Posterior vena cava (tissue), 2 donors: ENCODE measurements at places on chromosomes 3 and 15.

DNA sequence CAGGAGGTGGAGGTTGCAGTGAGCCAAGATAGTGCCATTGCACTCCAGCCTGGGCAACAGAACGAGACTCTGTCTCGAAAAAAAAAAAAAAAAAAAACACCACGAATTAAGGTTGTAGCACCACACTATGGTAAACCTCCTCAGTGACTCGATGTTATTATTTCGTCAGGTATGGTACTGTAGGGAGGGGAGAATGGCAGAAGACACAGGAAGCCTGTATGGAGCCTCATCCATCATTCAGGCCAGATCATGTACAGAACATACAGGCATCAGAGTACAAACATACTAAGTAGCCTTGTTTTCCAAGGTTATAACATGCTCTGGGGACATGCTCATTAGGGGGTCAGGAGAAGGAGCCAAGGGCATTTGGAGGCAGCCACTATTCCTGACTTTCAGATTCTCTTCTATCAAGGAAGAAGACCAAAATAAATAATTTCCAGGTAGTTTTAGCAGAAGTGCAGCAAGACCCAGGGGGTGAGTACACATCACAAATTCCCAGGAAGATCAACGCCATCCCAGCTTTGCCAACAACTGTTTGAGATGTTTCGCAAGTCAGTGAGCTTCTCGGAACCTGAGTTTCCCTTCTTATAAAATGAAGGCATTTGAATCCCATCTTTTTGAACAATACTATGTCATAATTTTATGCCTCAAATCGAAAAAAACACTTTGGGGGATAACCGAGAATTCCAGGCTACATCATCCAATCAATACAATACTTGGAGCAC lies 79.8 kb downstream of the FOXP1 start:
- DNase-seq, result no peak

- no peak for DNase-seq
These were observed 40.9 kb downstream of the CBLB start for GRCh38 chr3:105827959-105828358.

GRCh38 chr3:30605706-30606300 lies 598 bp upstream of the TGFBR2 start:
- DNase-seq, result no peak

DNA sequence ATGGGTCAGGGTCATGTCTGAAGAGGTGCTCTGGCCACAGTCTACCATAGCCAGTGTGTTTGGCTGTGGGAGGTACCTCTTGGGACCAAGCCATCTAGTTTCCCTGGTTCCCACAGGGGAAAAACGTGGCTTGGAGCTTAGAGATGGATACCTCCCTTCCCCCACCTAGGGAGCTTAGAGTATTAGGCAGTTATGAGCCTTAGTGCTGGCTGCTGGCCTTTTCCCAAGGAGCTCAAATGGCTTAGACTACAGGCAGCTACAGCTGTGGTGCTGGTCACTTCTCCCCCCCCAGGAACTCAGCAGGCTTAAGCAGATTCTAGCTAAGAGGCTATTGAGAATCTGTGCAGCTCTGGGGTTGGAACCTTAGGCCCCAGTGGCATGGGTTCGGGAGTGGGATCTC lies 591.2 kb downstream of the NSUN3 start:
- no peak for DNase-seq

DNA sequence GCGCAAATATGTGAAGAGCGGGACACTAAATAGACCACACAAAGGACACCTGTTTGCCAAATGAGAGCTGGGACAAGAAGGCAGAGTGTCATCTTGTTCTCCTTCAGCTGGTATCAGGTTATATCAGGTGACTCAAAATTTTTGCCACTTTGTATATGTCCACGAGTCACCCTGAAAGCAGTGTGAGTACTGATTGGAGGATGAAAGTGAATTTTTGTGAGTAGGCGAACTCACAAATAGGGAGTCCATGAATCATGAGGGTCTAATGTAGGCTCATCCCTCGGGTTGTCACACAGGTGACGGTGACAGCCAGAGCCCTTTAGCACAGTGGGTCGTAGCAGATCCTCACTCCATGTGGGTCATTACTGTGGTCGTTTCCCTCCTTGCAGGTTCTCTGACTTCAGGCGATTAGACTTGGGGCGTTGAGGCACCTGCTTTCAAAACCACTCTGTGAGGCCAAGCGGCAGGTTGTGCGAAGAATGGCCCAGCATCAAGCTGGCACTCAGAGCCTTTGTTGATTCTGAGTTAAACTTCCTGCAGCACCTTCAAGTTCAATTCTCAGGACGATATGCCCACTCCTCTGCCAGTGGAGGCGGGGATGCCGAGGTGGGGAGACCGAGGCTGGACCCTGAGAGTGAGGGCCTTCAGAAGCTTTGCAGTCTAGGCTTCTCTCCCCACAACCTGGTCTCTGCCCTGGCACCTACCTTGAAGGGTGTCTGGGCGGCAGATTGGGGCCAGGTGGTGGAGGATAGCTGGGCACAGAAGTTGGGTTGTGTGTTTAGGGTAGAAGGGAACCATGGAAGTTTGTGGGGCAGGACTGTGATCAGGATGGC lies 173.8 kb downstream of the SMAD6 start:
- DNase-seq, result no peak

GRCh38 chr3:190305406-190305805 lies 16.8 kb downstream of the CLDN1 start:
- no peak for DNase-seq

GRCh38 chr3:180063783-180064182 lies 27.0 kb upstream of the PEX5L start:
- DNase-seq, result no peak

DNA sequence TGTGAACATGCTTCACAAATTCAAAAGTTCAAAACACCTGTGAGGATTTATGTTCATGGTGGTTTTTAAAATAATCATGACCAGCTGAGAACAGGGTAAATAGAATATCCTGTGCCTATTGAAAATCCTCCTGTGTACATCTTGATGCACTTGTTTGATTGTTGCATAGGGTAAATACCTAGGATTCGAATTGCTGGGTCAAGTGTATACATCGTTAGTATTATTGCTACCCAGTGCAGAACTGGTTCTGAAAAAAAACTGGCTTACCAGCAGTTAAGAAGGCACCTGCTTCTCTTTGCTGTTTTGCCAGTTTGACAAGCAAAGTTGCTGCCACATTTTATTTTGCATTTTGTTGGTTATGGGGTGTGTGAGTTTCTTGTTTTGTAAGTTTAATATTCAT lies 272.6 kb downstream of the CLSTN2 start:
- DNase-seq, result no peak

DNA sequence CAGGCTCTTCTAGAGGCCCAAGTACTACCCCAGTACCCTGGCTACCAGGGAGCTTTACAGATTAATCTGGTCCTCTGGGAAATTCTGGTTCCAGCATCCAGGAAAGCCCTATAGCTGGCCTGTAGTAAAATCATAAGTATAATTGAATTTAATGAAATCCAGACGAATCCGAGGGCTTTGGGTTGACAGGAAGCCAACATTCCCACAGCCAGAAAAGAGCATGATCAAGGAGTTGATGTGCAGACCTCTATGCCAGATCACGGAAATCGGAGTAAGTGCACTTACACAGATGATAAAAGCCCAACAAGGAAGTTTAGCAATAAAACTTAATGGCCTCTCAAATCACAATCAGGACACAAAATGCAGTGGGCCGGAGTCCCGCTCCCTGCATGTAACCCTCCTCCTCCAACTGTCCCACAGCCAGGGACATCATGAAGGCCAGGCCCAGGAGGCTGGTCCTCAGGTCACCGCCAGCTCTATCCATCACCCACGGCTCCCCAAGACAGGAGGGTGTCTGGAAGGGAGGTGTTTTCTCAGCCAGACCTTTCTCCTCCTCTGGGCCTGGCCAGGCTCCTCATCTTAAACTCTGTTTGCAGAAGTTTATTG lies 62.8 kb upstream of the SEC22A start:
- DNase-seq, result peak; percentile 53

DNA sequence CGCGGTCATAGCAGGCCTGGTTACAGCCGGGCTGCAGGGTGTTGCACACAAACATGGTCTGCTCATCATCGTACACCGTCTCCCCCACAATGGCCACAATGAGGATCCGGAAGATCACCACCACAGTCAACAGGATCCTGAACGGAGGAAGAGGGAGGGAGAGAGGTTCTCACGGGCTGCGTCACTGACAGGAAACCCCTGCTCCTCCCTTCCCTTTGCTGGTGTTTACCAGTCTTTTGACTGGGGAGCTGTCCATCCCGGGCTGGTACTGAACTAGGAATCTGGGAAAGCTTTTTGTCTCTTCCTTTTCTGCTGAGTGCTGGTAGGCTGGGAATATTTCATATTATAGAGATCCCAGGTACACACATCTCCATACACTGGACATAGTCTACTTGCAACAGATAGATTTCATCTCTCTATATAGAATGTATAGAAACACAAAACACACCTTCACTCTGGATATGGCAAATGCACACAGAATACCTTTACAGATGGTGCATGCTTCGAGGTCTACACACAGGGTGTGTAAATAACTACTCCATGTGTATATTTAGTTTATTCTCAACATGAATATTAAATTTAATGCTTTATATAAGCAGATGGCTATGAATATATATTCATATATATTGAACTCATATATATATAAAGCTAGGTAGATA lies 1.4 kb downstream of the GJD2 start:
- DNase-seq, result peak; percentile 76

GRCh38 chr3:31433679-31433992 lies 99.1 kb upstream of the STT3B start:
- no peak for DNase-seq

GRCh38 chr15:35182841-35183479 lies 97.9 kb upstream of the NANOGP8 start:
- DNase-seq, result no peak

DNA sequence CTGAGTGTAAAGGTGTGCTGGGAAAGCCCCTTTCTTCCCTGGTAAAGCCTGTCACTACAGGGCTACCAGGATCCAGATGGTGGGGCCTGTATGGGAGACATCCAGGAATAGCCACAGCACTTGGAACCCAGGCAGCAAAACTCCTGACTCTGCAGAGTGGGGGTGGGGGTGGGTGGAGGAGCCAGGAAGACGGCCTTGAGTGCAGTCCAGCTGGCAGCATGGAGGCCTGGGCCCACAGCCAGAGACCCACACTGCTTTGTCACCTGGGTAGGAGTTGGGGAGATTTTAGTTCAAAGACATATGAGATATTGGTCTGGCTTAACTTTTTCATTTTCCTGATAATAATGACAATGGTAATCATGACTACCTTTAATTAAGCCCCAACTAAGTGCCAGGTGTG lies 116.7 kb upstream of the MRPS22 start:
- no peak for DNase-seq

DNA sequence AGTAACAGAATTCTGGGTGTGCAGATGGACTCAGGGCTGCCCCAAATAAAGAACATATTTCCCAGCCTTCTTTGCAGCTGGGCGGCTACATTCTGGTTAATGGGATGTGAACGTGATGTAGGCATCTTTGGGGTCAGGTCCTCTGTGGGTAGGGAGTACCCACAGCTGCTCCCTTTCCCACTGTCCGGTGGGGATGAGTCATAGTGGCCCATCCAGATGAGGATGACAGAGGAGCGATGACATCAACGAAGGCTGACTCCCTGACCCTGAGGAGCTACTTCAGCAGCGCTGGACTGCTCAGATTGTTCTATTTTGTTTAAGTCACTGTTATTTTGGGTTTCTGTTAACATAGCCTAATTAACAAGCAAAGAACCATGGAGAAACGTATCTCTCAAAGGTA lies 38.0 kb downstream of the SRPRB start:
- DNase-seq, result peak; percentile 30

DNA sequence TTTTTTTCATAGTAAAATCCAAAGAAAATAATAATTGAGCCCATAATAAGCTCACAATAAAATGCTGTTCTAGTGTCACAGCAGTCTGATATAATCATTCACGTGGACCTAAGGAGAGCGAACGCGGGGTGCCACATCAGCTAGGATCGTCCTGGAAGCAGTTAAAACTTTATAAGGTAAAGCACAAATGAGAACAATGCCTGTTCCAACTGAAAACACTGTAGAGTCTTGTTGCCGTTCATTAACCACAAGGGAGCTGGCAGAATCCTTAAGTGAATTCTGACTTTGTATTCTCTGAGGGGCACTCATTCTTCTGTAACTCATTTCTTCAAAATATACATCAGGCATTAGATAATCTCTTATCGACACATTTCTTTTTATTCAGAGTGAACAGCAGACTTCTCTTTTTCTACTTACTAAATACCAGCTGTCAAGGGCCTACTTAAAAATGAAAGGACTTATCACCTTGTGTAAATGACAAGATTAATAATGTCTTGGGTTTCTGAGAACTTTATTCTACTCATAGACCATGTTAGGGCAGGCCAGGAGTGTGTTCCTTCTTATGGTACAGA lies 524.6 kb downstream of the MECOM start:
- DNase-seq, result no peak

DNA sequence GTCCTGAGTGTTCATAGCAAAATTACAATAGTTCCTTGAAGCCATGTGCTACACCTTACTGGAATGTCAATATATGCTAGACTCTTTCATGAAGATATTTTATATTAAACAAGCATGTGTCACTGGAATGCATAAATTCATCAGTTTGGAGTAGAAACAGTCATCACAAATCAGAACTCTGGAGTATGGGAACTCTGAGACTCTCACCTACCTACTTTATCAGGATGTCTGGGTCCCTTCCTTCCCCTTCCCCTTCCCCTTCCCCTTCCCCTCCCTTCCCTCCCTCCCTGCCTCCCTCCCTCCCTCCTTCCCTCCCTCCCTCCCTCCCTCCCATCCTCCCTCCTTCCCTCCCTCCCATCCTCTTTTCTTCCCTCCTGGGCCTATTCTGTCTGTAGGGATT lies 144.7 kb upstream of the PEX5L start:
- DNase-seq, result no peak

DNA sequence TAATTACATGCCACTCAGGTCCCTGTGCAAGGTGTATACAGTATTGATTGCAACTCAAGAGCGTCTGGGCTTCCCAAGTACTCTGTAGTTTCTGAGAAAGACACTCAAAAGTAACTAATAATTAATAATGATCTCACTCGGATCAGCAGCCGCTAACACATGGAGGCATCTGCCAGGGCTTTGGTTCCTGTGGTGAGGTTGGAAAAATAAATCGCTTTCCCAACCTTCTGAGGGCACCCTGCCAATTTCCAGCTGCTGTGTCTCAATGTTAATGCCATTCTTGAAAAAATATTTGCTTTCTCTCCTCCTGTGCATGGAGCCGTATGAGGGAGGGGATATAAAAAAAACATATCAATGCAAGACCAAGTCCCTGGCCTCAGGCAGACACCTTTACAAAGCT lies 116.5 kb upstream of the SLC2A2 start:
- DNase-seq, result no peak
